ENCODE measurements at places on chromosomes 3 and 15.

DNA sequence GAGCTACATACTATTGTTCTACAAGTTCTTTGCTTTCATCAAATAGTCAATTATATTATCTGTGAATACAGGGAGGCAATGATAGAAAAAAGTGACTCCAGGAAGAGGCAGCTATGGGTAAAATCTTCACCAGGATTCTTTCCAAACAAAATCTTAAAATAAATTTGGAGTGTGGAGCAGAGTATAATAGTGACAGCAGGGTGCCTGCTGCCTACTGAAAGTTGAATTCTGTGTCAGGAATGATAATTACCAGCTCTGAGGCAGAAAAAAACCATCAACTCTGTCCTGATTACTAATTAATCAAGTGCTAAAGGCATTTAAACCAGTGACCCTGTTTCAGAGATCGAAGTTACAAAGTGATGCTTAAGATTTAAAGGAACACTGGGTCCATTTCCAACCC is 148.0 kb downstream of the DIPK2A start:
- DNase-seq, result no peak

DNA sequence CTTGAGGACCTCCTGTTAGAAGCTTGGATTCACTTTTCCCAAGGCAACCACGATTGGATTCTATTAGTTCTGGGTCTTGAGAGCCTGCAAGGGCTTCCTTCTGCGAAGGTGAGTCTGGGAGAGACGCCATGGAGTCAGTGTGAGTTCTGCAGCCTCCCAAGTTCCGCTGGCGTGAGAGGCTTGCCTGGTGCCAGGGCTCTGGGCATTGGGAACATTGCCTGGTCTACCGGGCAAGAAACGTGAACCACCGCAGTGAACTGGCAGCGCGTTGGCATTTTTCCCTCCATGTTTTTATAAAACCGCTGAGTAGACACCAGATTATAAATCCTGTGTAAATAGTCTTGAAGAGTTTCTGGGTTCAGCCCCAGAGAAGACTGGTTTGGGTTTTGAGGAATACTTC is 160.9 kb downstream of the IGF1R start:
- DNase-seq, result no peak

DNA sequence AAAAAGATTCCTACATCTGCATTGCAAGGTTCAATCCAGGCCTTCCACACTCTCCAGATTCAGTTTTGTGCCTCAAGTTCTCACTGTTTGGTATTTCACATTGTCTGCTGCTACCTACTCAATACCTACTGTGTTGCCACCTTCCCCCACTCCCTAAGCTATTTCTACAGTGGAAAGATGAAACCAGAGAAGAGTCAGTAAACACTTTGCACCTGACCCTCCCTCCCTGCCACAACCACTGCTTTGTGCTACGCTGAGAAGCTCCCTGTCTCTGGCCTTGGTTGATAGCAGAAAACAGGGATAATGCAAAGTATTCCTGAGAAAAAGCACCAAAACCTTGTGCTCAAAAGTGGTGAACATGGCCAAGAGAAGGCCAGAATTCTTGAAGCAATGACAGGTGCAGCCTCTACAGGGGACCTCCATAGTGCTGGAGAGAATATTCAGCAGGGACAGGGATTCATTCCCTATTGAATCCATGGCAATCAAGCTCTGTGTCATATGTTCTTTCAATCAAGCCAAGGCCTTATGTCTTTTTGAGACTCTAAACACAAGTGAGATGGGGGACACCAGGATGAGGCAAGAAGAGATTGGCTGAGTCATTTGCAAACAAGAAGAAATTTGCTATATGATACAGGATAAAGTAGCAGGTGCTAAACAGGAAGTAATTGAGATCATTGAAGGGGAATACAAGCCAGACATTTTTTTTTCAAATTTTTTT is 83.5 kb upstream of the LIPC start:
- DNase-seq, result no peak

- DNase-seq, result no peak
Measured at GRCh38 chr3:73697020-73697419, 72.3 kb upstream of the PDZRN3 start.

Data from stimulated activated CD4-positive, alpha-beta T cell treated with anti-CD3 and anti-CD28 coated beads, TNF-alpha, amount 100 ng/mL, for 4 hours (primary cell).